ENCODE measurements at places on chromosomes 4 and X.
A peak's percentile ranks its signal among the peaks of the same experiment; 100 is the strongest.

DNA sequence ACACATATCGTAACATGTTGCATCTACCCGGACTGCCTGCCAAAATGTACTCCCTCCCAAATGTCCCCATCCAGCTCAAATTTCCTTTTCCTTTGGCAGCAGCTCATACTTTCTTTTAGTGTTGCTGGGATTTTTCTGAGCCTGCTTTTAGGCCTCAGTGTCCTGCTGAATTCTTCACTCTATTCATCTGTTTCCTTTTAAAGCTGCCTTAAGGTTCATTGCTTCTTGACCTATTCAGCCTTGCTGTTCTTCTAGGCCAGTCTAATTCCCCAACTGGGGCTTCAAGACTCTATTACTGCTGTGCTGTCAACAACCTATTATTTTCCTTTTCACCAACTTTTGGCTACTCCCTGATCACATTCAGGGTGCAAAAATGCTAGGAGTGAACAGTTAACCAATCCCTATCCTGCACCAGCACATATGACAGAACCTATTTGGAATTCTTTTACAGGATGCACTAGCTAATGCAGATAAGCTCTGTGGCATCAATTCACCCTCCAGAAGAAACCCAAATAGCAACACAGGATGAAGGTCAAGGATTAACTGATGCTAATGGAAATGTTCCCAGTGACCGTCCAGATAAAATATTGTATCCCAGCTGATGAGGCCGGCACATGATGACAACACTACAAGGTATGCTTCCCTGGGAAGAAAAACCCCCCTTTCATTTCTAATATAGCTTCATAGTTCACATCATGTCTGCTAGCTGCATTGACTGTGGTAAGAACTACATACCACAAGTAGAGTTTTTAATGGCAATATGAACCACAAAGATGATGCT lies 114.7 kb upstream of the TTC29 start:
- DNase-seq = no peak

DNA sequence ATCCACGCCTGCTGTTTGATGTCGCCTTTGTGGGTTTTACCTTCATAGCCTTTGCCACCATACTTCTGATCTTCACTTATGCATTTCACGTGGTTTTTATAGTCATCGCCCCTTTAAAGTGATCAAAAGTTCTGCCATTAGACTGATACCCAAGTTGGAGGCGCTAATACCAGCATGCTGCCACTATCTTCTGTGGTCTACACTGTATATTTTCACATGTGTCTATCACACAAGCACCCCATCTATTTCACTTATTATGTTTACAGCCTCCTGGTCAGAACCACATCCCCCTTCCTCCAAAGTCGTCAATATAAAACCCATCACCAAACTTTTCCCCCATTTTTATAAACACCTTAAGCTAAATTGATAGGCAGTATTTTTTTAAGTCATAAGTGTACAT lies 8.2 kb downstream of the LYAR start:
- DNase-seq = no peak

- DNase-seq = no peak
Measured at GRCh38 chr4:104989371-104989770, 157.3 kb upstream of the TET2 start.

DNA sequence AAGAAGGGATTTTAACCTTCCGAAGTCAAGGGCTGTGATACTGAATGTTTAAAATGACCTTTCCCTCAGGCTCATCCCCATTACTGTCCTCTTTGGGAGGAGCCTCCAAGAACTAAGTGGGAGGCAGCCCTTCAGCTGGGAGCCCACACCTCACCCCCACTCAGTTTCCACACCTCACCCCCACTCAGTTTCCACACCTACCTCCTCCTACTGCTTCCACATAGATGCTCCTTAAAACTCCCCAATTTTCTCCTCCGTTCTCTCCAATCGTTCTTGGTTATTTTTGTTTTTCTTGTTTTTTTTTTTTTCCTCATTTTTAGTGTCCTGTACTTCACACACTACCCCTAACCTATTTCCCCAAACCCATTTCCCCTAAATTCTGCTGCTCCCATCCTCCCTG lies 31.6 kb upstream of the ANXA3 start:
- DNase-seq = no peak

DNA sequence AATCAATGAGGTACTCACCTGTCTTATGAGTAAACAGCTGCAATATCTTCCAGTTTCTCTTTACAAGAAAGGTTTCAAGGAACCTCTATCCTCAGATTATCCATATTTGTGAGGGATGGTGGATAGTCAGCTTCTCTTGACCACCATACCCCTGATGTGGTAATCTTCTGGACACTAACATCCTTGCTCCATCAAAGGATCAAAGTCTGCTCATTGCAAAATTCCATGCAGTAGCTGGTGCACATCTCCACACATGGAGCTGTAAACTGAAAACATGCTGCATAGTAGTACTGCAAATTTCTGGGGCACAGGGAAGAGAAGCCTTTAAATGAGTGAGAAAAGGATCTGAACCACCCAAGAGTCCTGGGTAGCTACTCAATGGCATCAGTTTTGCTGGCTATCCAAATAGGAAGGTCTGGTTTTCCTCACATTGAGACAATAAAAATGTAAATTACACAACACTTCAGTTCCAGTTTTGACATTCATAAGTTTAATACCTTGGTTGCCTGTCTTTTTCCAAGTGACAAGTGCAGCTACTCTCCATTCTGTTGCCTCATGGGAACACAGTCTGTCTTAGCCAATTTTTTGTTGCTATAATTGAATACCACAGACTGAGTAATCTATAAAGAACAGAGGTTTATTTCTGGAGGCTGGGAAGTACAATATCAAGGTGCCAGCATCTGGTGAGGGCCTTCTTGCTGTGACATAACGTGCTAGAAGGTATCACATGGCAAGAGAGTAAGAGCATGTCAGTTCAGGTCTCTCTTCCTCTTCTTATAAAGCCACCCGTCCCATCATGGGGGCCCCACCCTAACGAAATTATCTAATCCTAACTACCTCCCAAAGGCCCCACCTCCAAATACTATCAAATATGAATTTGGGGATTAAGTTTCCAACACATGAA lies 34.4 kb upstream of the ARHGEF6 start:
- no peak for DNase-seq

DNA sequence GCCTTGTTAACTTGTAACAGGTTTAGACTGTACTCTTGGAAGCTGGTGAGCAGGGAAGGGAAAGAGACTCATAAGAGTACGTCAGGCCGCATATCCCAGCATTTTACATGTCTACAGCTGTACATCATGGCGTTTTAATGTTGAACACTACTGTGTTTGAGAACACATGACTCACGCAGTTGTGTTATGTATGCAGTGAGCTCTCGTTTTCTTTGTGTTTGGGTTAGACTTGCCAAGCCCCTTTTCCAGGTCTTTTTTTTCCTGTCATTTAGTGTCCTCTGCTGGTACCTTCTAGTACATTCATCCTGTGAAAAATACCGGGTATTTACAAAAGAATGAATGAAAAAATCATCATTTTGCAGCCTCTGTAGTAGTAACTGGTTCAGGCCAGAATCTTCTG lies 35.3 kb downstream of the SMS start:
- DNase-seq = no peak

DNA sequence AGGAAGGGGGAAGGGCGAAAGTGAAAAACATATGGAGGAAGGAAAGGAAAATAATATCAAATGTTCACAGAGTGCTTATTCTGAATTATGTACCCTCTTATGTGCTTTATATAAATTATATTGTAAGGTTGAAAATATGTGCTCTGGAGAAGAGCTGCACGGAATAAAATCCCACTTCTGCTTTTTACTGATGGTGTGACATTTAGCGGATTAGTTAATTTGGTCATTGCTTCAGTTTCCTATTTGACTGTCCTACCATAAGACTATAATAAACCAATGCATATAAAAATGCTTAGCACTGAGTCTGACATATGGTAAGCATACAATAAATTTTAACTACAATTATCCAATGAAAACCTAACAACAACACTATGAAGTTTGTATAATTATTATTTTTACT lies 86.2 kb downstream of the NPFFR2 start:
- DNase-seq = no peak

- peak; percentile 33 for DNase-seq
Measured at GRCh38 chr4:20544645-20545044, 155.6 kb upstream of the PACRGL start.

GRCh38 chr4:42122237-42122636 lies 30.2 kb downstream of the BEND4 start:
- no peak for DNase-seq

GRCh38 chr4:148441624-148441985 lies 609 bp downstream of the NR3C2 start:
- DNase-seq = no peak
